Dorsolateral prefrontal cortex (tissue), 122 donors: ENCODE measurements at places on chromosomes 6 and 20. TPM values are rescaled to one million over a fixed set of nuclear protein-coding genes. Genes with fewer than 3 reads are reported as not detected.

- no peak for DNase-seq
These were observed 155.6 kb downstream of the FOXC1 start for GRCh38 chr6:1765160-1765903.

- no peak for DNase-seq
These were observed 88.5 kb downstream of the PRKN start for GRCh38 chr6:162638931-162639574.

- DNase-seq: no peak
These were observed 3.9 kb upstream of the SRSF3 start for GRCh38 chr6:36590237-36590636.

DNA sequence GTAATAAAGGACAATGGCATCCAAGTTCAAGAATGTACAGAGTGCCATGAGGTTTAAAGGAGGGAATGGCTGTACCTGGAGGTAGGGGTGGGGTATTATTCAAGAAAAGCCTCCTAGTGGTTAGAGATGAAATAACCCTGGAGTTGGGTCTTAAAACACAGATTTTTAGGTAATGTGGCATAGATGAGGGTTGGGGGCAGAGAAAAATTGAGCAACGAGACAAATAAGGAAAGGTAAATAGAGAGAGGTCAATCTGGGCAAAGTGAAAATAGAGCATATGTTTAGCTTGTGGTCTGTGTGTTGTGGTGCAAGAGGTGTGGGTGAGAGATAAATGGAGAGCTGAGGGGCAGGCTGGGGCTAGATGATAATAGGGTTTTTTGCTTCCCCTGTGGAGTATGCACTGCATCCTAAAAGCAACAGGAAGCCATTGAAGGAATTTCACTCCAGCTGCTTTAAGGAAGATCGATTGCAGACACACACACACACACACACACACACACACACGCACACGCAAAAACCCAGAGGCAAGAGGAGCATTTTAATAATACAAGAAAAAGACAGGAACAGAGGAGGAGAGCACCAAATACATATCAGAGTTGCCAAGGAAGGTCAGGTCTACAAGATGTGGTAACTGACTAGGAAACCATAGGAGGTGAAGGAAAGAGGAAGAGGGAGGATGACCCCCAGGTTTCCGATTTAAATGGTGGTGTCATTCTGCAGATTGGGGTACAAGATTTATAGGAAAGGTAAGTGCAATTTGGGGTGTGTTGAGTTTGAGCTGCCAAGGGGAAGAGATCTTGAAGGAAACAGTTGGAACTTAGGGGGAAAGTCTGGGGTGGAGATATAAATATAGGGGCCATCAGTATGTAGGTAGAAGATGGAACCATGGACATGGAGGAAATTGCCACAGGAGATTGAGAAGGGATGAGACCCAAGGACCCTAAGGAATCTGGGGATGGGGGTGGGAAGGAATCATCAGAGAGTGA is 31.3 kb upstream of the ADGRF1 start:
- DNase-seq: no peak

GRCh38 chr6:36414481-36414880 is 27.0 kb upstream of the ETV7 start:
- no peak for DNase-seq

DNA sequence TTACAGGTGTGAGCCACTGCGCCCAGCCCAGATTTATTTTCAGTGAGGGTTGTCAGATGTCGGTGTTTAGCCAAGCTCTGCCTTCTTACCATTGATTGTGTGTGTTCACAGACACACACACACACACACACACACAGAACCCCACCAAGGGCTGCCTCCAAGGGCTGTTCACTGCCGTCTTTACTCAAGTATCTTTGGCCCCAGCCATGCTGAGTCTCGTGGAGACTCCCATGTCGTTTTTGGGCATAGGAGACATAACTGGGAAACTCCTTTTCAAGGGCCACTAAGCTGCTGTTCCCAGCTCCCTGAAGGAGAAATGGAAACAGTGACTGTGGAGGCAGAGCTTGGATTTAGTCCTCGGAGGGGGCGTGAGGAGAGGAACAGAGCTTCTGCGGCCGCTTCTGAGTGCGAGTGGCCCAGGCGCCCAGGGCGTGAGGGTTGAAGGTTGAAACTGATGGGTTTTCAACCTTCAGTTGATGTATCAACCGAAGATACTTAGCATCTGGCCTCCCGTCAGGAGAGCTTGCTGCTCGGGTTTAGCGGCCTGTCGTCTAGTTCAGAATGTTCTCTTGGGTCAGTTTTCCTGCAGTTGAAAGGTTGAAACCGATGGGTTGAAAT is 243.6 kb downstream of the TTLL2 start:
- no peak for DNase-seq

- no peak for DNase-seq
These were observed 55.1 kb upstream of the NFATC2 start for GRCh38 chr20:51597389-51598231.

DNA sequence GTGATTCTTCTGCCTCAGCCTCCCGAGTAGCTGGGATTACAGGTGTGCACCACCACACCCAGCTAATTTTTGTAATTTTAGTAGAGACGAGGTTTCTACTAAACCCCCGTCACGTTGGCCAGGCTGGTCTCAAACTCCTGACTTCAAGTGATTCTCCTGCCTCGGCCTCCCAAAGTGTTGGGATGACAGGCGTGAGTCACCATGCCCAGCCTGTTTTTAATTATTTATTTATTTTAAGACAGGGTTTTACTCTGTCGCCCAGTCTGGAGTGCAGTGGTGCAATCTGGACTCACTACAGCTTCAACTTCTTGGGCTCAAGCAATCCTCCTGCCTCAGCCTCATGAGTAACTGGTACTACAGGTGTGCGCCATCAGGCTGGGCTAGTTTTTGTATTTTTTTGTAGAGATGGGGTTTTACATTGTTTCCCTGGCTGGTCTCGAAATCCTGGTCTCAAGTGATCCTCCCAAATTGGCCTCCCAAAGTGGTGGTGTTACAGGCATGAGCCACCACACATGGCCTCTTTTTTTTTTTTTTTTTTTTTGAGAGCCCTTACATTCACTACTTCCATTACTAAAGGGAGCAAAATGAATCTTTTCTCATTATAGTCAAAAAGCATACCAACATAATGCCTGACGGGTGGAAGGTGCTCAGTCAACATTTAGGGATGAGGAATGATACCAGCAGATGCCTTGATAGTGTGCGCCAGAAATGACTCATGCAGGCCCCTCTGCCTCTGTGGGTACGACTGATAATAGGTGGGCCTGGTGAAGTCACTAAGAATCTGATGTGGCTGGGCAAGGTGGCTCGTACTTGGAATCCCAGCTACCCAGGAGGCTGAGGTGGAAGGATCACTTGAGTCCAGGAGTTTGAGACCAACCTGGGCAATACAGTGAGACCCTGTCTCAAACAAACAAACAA is 17.8 kb upstream of the RALGAPB start:
- no peak for DNase-seq

DNA sequence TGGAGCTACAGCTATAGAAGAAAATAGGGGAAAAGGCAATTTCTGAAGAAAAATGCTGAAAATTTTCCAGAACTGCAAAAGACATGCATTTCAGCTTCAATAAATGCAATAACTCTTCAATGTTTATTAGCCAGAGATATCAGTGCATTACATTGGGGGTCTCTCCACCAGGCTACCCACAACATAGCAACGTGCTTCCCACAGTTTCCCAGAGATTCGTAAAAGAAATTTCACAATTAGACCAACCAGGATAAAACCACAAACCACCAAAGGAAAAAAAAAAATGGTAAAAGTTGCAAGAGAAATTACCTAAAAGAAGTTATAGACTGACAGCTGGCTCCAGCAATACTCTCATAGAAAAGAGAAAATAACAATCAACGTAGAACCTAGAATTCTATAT is 16.0 kb downstream of the LY86 start:
- DNase-seq: no peak

DEFB132 gene
- total RNA-seq: not detected
